ENCODE measurements at places on chromosomes 11 and 22. TPM values are rescaled to one million over a fixed set of nuclear protein-coding genes. Genes with fewer than 3 reads are reported as not detected.

The MUC6 gene
- not detected for total RNA-seq

The KDELR3 gene
- total RNA-seq: 0.31 TPM

The GAL gene
- total RNA-seq: 0.53 TPM

The OR4C3 gene
- not detected for total RNA-seq

The PRMT3 gene
- total RNA-seq: 35.5 TPM

The TMEM151A gene
- total RNA-seq: 0.10 TPM

The ANO9 gene
- total RNA-seq: 56.5 TPM

The CABP4 gene
- 10.4 TPM for total RNA-seq

The SAA1 gene
- not detected for total RNA-seq

The MICAL3 gene
- 26.0 TPM for total RNA-seq

The LMO2 gene
- not detected for total RNA-seq

DNA sequence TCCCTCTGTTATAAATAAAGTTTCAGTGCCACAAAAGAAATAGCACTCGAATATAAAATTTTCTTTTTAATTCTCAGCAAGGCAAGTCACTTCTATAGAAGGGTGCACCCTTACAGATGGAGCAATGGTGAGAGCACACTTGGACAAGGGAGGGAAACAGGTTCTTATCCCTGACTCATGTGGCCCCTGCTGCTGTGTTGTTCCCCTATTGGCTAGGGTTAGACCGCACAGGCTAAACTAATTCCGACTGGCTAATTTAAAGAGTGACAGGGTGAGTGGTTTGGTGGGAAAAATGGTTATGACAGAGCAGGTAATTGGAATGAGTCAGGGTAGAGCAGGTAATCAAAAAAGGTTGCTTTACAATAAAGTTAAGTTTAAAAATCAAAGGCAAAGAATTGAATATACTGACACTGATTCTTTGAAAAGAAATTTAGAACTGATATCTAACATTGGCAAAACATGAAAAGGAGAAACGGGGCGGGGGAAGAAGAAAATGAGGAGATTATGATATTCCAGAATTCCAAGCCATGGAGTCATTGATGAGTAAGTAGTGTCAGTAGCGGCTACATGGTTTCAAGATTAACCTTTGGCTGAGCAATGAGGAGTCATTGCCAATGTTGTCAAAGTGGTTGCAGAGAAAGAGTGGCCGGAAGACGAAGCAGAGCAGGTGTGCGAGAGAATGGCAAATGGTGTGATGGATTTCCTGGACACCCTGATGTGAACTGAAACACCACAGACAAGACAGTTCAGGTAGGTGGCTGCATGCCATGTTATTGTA is 48.4 kb upstream of the MRGPRX1 start:
- no peak for DNase-seq

DNA sequence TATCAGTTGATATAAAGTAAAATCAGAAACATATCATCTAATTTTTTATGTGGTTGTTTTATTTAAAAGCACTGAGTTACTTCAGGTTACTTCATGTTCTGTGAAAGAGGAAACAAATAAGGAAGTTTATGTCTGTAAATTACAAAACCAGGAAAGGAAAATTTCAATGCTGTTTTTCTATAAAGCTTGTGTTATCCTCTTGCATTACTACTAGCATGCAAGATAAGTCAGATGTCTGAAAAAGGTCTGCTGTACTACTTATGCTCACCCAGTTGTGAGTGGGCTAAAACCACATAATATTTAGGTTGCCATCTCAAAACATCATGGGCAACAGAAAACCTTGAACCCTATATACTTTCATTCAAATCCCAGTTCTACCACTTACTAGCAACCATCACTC is 121.5 kb downstream of the ATG16L2 start:
- DNase-seq: no peak

GRCh38 chr11:3816673-3817072 is 8.3 kb downstream of the PGAP2 start:
- no peak for DNase-seq

DNA sequence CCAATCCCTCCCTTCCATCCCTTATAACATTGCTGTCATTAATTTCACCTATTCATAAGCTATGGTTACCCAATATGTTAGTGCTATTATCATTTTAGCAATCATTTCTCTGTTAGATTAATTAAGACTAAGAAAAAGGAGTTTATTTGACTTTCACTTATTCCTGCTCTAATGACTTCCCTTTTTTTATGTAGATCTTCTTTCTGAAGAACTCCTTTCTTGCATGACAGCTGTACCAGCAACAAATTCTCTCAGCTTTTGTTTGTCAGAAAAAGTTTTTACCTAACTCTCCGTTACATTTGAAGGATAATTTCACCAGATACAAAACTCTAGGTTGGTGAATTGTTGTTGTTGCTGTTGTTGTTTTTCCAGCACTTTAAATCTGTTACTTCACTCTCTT is 28.6 kb upstream of the OR8B8 start:
- no peak for DNase-seq

- no peak for DNase-seq
Measured at GRCh38 chr22:46612341-46612903, 7.8 kb upstream of the GRAMD4 start.

- DNase-seq: no peak
Measured at GRCh38 chr22:43642319-43643206, 169.5 kb downstream of the EFCAB6 start.

- DNase-seq: no peak
Measured at GRCh38 chr11:57095417-57095816, 86.3 kb upstream of the LRRC55 start.

DNA sequence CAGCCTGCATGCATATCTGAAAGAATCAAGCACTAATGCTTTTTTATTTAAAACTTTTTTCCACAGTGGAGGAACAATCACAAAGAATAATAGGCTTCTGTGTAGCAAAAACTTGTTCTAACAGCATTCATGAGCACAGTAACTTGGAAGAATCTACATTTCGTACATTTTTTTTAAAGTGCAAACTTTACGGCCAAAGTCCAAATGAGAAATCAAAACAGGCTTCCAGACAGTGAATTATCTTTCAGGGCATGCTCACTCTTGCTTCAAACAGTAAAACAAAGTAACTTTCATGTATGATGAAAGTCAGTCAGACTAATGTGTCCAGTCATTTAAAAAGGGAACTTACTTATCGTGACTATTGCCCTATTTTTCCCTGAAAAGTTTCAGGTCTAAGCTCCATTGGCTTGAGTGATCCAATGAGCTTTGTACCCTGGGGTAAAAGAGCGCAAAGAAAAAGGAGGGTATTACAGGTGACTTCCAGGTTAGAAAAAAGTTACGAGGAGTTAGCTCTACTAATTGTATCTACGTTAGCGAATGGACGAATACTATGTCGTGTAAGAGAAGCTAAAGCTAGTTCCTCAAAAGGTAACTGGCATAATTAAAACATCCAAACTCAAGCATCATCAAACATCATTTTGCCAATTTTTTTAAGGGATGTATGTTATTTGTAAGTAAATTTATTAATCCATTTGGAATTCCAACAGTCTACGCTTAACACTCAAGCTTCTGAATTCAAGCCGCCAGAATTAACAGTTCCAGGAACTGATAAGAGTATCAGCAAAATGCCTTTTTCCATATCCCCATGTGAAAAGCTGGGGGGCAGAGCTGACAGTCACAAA is 1.7 kb downstream of the PICALM start:
- peak; percentile 21 for DNase-seq

DNA sequence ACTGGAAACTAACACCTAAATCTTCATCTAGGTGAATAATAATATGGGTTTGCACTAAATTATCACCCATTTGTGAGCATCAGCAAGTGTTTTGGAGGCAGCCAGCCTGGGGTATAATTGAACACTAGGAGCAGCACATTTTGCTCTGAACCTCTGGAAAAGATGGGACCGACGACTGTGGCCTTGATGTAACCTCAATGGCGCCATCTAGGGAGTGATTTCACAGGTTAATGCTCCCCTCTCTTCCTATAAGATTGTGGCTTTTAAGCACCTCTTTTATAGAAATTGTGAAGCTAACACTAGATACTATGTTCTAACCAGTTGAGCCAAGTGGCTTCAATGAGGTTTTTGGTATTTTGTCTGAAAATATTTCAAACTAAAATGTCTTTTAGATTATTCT is 203.7 kb downstream of the NELL1 start:
- DNase-seq: no peak

DNA sequence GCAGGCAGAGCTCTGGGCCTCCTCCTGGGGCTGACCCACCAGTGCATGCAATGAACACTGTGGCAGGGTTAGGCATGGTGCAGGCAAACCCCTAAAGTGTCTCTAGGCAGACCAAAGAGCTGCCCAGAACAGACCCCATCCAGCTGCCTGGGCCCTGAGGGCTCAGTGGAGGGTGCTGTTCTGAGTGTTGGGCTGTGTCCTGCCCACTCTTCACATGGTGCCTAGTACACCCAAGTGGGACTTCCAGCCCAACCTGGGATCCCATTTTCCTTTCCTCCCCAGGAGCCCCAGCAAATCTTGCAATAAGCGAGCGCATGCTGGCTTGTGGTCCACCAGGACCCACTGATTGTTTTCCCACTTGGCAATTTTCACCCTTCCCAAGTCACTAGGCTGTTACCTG is 26.4 kb downstream of the ARVCF start:
- no peak for DNase-seq

DNA sequence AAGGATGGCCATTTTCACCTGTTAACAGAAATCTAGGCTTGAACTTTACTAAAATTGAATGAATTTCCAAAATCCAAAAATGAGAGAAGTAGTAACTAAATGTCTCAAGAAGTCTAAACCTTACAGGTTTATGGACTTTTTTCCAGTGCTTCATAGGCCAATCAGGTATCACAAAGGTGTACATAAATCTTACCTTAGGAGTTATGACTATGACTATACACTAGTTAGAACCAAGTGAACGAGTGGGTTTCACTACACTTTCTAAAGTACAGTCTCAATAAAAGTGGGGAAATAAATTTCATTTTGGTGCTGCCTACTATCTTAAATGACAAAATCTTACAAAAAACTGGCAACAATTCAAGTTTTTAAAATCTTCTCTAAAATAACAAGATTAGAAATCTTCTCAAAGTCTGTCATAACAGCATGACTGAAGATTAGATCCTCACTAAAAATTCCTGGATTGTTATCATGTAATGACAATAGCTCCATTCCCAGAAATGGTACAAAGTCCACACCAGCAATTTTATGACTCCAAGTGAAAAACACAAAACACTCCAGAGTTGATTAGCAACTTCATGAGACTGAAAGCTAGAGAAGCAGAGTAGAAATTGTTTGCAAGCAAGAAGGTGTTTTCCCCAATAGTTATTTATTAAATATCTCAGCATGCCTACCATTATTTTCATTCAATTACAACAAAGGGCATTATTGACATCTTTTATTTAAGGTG is 20.9 kb downstream of the SOX6 start:
- no peak for DNase-seq

DNA sequence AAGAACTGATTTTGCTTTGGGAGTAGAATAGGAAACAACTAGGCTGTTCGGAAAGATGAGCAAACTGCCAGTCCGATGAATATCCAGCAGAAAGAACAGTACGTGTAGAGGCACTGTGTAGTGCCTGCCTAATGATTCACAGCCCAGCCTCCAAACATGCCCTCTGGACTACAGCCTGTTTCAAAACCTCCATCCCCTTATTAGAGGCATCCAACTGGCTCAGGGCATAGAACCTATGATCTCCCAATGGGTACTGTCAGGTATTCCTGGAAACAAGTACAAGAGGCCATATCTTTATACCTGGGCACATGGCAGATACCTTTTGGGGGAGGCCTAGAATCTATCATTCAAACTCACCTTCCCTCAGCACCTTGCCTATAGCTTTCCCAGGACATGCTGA is 4.9 kb downstream of the RRP8 start:
- no peak for DNase-seq

DNA sequence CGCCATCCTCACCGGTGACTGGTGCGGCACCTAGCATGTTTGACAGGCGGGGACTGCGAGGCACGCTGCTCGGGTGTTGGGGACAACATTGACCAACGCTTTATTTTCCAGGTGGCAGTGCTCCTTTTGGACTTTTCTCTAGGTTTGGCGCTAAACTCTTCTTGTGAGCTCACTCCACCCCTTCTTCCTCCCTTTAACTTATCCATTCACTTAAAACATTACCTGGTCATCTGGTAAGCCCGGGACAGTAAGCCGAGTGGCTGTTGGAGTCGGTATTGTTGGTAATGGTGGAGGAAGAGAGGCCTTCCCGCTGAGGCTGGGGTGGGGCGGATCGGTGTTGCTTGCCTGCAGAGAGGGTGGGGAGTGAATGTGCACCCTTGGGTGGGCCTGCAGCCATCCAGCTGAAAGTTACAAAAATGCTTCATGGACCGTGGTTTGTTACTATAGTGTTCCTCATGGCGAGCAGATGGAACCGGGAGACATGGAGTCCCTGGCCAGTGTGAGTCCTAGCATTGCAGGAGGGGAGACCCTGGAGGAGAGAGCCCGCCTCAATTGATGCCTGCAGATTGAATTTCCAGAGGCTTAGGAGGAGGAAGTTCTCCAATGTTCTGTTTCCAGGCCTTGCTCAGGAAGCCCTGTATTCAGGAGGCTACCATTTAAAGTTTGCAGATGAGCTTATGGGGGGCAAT is 1.1 kb downstream of the NEAT1 start:
- peak; percentile 50 for DNase-seq

DNA sequence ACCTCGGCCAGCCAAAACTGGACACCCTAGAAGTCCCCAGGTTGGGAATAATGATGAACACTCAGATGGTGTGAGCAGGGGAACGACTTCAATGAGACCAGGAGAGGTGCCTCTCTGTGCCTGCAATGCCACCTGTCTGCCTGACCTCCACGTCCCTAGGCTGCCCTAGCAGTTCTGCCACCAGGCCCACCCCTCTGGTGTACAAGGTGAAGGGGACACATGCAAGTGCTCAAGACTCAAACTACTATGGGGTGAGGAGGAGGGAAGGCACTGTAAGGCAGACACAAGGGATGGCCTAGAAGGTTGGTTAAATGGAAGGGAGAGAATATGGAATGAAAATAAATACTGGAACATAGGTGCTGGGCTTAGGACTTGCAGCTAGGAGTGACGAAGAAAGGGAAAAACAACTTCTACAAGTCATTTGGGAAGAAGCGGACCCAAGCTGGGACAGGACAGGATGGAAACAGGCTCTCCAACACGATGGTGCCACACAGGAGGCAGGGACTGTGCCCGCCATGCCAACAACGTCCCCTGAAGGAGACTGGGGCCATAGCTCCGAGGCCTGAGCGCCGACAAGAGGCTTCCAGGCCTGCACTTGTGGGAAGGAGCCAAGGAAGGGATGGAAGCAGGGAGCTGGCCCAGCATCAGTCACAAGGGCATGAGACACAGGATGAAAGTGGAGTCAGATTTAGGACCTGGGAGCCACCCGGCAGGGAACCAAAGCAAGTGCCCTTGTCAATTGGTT is 18.5 kb downstream of the SERPIND1 start:
- no peak for DNase-seq

GRCh38 chr11:82494988-82495432 is 238.7 kb downstream of the FAM181B start:
- DNase-seq: no peak
